ENCODE measurements at places on chromosomes 11 and 22. TPM values are rescaled to one million over a fixed set of nuclear protein-coding genes. Genes with fewer than 3 reads are reported as not detected.

The C1QTNF5 gene
- 9.6 TPM for total RNA-seq

The CELSR1 gene
- total RNA-seq: 1.2 TPM

The CARD10 gene
- total RNA-seq: 10.0 TPM

DNA sequence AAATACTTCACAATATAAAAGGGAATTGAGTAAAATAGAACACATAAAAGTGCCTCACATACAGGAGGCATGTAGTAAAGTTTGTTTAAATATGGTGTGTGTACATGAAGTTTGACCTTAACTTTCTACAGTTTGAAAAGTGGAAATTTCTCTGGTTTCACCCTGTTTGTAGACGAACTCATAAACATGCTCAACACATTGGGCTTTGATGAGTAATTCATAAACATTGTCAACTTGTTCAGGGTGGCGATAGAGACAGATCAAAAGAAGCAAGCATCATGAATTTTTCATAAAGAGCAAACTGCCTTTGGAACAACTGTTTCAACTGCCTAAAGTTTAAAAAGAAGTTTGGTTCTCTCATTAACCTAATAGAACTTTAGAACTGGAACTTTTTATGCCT lies 9.1 kb downstream of the SLN start:
- no peaks in the 10 kb centered on the region for H3K36me3 ChIP-seq
- no peaks in the 10 kb centered on the region for H3K27me3 ChIP-seq
- no peak overlapping the region for H3K27ac ChIP-seq
- H3K4me1 ChIP-seq: no peaks in the 10 kb centered on the region

- no peaks in the 10 kb centered on the region for H3K4me1 ChIP-seq
- DNase-seq: no peak
- no peak overlapping the region for H3K27ac ChIP-seq
- H3K4me3 ChIP-seq: no peak overlapping the region
- H3K36me3 ChIP-seq: no peaks in the 10 kb centered on the region
Measured at GRCh38 chr11:33898957-33899356, 7.1 kb upstream of the LMO2 start.

DNA sequence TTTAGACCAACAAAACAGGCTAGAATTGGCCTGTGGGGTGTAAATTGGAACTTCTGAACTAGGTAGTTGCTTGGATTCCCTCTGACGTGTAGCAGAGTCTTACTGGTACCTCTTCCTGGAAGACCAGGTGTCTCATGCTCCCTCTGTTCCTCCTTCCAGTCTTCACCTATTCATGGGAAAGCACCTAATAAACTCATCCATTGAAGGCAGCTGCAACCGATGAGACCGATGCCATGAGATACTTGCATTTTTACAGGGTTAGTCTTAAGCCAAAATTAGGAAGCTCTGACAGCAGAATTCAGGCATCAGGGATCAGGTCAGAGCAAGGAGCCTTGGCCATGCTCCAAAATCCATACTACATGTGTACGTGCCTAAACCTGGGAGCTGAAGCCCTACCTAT lies 13.2 kb upstream of the HEPHL1 start:
- H3K27ac ChIP-seq: no peak overlapping the region
- H3K4me1 ChIP-seq: no peaks in the 10 kb centered on the region
- H3K4me3 ChIP-seq: no peak overlapping the region
- no peaks in the 10 kb centered on the region for H3K36me3 ChIP-seq
- no peak for DNase-seq
- no peaks in the 10 kb centered on the region for H3K27me3 ChIP-seq

DNA sequence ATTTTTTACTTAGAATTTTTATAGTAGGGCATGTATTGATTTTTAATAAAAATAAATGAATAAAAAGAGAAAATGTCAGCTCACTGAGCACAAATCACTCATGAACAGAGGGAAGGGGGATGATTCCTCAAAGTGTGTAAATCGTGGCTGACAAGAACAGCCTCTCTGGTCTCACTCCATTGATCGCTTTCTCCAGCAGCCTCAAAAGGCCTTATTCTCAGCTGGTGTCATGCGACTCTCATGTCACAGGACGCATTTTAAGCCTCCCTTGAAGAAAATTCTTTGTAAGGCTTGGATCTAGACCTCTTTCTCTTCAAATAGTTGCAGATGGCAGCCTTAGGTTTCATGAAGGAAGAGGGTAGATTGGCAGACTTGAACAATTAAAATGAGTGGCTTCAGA lies 33.9 kb upstream of the SLC5A12 start:
- no peak overlapping the region for H3K27ac ChIP-seq
- DNase-seq: no peak
- no peaks in the 10 kb centered on the region for H3K27me3 ChIP-seq

Data from pancreas (tissue), 10 donors.